NCI-H524 treated with DMSO at 0.1 percent for 48 hours (cell line): ENCODE measurements at places on chromosomes 7 and 10.
A peak's percentile ranks its signal among the peaks of the same experiment; 100 is the strongest.

DNA sequence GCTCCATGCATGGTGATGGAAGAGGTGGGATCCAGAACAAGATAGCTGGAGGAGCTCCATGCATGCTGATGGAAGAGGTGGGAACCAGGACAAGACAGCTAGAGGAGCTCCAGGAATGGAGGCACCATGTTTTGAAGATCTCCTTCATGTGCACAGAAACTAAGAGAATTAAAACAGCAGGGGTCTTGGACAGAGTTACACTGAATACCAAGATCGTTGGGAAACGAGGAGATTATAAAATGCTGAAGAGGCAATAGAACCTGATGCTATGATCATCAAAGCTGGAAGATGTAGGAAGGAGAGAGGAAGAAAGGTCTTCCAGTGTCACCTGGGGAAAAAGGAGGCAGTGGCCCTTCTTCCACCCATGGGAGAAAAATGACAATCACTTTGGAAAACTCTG is 193.6 kb upstream of the PFKP start:
- DNase-seq: no peak

GRCh38 chr10:117298219-117298618 is 57.3 kb downstream of the SLC18A2 start:
- DNase-seq: no peak

DNA sequence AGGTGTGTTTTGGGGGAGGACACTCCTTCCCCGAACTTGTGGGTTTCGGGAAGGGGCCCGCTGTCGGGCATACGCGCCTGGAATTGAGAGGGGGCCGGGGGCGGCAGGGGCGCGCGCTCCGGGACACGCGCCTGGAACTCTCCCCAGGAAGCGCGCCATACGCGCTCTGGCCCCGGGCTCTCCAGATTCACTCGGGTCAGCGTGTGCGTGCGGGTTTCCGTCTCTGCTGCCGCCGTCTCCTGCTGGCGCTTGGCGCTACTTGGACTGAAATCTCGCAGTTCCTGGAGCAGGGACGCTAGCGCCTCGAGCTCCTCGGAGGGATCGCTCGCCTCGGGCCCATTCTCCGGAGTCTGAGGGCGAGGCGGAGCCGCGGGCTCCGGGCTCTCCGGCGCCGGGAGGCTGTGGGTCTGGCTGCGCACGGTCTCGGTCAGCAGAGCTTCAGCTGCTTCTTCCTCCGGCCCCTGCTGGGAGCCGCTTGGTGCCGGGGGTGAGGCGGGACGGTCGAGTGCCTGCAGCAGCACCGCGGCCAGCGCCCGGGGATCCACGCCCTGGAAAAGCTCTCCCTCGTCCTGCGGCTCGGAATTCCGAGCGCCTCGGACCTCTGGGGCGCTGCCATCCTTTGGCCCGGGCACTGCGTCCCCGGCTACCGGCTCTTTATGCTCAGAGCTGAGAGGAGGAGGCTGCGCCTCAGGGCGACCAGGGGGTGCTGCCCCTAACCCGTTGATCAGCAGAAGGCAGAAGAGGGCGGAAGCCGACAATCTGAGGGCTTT is 1.1 kb downstream of the VGF start:
- no peak for DNase-seq

DNA sequence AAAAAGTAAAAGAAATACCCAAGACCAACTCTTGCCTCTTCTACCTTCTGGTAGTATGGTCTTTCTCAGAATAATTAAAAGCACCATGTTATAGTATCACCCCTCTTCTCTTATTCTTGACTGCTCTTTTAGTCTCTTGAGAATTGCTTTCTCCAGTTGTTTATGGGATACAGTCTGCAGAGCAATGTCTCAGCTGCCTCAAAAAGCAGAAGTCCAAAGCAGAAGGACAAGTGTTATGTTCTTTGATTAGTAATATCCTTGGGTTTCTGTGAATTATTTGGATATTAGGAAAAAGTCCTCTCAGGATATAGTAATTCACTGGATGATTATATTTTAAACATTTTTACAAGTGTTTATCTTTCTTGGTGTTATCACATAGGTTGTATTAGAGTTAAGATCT is 7.4 kb downstream of the TAS2R41 start:
- DNase-seq: no peak

DNA sequence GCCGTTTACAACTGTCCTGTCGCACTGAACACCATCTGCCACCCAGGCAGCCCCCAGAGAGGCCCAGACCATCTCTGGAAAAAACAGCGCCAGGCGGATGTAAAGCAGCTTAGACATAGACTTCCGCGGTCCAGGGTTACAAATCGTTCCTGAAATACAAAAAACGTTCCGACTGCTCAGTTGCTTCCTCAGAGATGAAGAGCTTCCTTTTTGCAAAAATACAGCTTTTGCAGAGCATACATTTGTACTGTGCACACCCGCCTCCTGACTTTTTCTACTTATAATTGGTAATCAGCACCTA is 11.4 kb downstream of the DAGLB start:
- peak; percentile 52 for DNase-seq

GRCh38 chr10:7351894-7352293 is 58.9 kb downstream of the SFMBT2 start:
- no peak for DNase-seq

DNA sequence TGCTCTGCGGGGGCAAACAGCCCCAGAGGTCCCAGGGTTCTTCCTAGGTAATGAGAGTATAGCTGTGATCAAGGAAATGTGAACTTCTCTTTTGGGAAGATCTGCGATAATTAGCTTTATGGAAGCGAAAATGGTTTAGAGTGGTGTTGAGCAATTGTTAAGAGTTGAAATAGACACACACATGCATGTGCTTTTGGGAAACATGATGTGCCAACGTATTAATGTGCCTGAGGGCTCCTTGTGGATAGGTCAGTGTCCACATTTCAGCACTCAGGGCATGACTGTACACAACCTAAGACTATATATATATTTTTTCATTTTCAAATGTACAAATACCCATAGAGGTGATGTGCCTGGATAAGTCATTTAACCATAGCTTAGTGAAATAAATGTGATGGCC is 67.0 kb downstream of the GSDME start:
- no peak for DNase-seq

DNA sequence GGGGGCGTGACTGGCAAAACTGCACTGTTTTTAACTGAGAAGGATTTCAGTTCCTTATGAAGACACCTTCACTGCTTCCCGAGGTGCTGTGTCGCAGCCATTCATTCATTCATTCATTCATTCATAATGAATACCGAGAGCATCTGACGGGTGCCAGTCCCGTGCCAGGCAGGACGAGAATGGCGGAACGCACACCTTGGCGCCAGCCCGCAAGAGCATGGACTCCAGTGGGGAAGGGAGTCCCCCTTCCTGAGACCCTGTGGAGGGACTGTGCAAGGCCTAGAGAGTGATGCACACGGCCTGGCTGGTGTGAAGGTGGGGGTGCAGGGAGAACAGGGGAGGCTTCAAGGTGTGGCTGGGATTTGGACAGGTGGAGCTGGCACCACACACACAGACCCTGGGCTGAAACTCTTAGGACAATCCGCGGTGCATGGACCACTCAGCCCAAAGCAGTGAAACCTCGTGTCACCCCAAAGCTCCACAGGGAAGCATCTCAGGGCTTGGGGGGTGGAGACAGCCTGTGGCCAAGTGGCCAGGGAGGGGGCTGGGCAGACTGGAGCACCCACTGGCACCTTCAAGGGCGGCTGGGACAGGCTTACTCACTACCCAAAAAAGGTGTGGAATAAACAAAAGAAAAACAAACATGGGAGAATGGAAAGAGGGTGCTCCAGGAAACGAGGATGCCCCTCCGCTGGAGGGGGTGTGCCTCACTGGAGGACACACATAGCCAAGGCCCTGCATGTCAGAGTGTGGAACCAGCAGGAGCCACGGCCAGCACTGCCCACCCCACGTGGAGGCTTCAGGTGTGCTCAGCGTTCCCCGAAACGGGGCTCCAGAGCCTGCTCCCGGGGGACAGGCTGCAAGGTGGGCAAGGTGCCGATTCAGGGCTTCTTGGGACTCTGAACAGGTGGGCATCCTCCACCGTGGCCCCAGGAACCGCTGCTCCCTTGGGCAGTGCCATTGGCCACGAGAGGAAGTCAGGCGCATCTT is 37.7 kb downstream of the EBF3 start:
- no peak for DNase-seq
